Amygdala (tissue), 56 donors: ENCODE measurements at places on chromosomes 13 and 19.

DNA sequence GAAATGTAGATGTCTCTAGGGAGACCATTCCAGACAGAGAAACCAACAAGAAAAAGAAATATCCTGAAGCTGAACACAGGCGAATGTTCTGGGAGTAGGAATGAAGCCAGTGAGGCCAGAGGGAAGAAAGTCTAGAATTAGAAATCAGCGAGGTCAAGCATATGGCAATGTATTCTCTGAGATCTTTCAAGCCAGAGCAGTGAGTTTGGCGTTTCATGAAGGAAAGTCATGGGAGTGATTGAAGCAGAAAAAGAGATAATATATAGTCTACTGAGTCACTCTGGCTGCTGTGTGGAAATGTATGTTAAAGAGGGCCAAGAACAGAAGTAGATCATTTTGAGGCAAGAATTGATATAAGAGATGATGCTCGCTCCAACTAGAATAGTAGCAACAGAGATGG, 576.0 kb downstream of the PCDH17 start:
- DNase-seq: no peak

GRCh38 chr13:28586439-28587173, 72.3 kb upstream of the POMP start:
- no peak for DNase-seq

GRCh38 chr13:27276188-27276587, 5.6 kb downstream of the RASL11A start:
- no peak for DNase-seq

DNA sequence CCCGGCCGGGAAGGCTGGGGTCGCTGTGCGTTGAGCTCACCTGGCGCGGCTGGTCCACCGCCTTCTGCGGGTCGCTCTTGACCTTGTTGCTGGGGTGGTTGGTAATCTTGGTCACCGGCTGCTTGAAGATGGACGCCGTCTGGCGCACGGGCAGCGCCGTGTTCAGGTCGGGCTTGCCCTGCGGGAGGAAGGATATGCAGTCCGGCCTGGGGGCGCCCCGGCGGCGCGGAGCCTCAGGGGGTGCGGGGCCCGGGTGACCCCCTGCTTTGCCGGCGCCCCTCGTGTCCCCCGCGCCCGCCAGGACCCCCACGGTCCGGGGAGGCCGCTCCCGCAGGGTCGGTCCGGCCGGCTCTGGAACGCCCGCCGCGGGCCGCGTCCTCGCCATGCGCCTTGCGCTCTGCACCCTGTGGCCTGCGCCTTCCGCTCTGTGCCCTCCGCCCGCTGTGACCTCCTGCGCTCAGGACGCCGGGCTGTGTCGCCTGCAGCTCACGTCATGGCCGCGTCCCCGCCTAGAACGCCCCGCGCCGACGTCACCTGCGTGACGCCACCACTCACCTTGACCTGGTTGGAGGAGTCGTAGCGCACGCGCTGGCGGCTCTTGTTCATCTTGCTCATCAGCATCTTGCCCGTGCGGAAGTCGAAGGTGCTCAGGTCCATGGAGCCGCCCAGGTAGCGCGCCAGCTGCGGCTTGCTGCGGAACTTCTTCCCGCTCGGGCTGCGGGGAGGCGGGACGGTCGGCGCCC, 8.0 kb downstream of the MBD3 start:
- DNase-seq: no peak

- no peak for DNase-seq
These were observed 17.5 kb downstream of the LATS2 start for GRCh38 chr13:21043898-21044297.

GRCh38 chr13:40158218-40158617, 502.8 kb downstream of the COG6 start:
- no peak for DNase-seq

DNA sequence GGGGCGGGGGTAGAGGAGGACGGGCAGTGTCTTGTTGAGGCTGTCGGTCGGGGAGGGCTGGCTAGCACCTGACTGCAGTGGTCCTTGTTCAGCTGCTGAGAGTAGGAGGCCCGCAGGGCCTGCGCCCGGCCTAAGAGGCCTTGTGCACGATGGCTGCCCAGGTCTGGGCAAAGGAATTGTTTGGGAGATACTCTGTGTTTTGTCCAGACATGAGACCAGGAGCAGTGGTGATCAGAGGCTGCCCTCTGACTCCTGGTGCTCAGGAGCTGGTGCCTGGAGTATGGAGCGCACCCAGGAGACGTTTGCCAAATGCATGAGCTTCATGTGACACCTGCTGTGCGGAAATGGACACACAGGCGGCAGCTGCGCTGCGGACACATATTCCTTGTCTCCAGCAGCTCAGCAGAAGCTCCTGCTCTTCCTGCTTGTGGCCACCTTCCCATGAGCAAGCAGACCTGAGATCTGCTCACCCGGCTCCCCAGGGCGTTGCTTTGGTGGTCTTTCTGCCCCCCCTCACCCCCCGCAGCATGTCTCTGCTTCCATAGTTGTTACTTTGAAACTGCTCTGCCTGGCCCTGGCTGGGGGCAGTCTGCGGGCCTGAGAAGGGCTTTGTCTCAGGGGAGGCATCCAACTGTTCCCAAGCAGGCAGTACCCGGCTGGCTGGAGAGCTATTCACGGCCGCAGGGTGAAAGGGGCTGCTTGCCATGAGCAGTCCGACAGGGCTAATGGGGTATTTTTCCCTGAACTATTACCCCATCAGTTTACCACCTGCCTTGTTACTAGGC, 163.9 kb downstream of the TEX29 start:
- DNase-seq: no peak

DNA sequence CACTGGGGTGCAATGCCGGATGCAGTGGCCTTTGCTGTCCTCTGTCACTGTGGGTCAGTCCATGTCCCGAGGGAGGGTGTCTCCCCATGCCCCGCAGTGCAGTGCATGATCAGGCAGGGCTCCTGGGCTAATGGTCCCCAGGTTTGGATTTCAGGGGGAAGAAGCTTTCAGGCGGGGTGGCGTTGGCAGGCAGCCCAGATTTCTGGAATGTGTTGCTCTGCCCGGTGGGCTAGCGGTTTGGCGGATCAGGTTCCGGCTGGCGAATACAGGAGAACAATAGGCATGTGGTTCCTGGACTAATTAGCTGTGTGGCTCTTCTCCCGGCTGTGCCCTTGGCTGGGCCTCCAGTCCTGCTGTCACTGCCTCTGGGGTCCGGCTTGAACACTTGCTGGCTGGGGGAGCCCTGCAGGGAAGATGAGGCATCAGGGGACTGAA, 141.3 kb downstream of the FGF9 start:
- DNase-seq: no peak

- no peak for DNase-seq
These were observed 65.6 kb downstream of the UFM1 start for GRCh38 chr13:38415233-38415632.
